Fibroblast of pulmonary artery (primary cell): ENCODE measurements at places on chromosomes 11 and 22.

- peak; percentile 99 for DNase-seq
Measured at GRCh38 chr11:74672956-74673692, 58.1 kb downstream of the CHRDL2 start.

DNA sequence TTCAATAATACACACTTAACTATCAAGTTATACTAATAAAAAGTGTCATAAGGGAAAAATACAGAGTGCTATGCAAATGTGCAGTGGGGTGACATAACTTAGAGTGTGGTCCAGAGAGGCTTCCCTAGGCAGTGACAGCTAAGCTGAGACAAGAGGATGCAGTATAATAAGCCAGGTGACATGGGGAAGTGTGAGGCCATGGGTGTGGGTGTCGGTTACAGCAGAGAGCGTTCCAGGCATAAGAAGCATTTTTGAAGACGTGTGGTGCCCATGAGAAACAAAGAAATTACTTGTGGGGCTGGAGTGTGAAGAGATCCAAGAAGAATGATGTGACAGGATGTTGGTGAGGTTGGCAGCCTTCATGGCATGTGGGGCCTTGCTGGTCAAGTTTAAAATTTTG, 78.1 kb upstream of the PICALM start:
- DNase-seq, result no peak

GRCh38 chr22:32475468-32476010, 928 bp downstream of the FBXO7 start:
- no peak for DNase-seq

DNA sequence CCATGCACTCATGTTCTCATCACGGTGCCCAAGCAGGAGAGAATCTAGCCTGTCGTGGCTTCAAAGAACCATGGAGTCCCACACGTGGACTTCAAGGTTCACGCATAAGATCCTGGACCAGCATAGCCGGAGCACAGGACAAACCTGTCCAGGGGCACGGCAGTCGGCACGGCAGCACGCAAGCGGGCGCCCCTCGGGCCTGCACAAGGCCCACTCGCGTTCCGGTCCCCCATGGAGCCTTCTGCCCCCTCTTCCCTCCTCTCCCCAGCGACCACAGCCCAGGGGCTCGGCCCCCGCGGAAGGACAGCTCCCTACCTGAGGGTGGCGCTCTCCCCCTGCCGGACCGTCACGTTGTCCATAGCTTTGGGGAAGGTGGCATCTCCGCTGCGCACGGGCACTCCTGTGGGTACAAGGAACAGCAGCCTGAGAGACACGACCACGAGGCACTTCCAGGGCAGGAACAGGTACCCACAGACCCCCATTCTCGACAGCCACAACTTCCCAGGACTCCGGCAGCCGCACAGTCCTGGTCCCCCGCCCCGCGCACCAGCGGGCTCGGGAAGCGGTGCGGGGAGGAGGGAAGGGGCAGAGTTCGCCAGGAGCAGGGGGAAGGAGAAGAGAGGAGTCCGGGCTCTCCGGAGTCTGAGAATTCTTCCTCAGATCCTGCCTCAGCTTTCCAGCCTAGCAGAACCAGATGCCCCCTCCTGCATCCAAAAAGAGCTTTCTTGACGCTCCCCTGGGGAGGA, 589.5 kb downstream of the OPCML start:
- no peak for DNase-seq

- DNase-seq, result no peak
Measured at GRCh38 chr11:65861165-65861505, 902 bp downstream of the MUS81 start.
